ENCODE measurements at places on chromosomes 7 and 10.

GRCh38 chr10:43749145-43749576 is 100.5 kb upstream of the ZNF32 start:
- DNase-seq: no peak

DNA sequence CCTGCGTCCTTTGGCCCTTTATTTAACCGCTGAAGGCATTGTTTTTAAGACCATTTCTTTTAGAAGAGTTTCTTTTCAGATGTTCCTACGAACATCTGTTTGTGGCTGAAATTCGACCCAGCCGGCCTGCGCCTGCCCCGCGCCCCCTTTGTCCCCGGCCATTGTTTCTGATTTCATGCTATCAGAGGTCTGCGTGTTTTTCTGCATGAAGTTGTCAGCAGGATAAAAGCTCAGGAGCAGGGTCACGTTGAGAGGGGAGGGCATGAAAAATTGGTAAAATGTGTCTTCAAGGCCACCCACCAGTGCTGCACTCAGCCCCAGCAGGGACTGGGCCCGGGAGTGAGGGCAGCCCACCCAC is 43.1 kb downstream of the NKX6-2 start:
- DNase-seq: no peak

GRCh38 chr7:132072165-132072564 is 504.1 kb downstream of the PLXNA4 start:
- no peak for DNase-seq

- DNase-seq: no peak
Observed at GRCh38 chr10:37403776-37404175, 278.4 kb downstream of the ANKRD30A start.

- no peak for DNase-seq
Observed at GRCh38 chr7:105886776-105887175, 10.4 kb upstream of the ATXN7L1 start.

GRCh38 chr10:24215603-24216002 is 6.7 kb downstream of the KIAA1217 start:
- no peak for DNase-seq

DNA sequence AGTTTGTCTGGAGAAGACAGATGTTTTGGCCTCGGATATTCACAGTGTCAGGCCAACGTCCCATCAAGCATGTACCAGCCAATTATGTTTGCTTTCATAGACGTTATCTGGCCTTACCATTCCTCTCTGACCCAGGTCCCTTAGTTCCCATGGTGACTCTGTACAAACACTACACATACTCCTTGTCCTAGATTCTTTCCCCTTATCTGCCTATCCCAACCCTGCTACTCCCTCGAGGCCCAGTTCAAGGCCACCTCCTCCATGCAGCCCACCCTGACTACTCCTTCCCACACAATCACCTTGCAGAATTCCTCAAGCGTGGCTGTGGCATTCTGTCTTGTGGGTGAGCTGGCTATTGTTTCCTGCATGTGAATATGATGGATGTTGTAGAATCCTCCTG is 155.2 kb downstream of the PRKAG2 start:
- DNase-seq: no peak

DNA sequence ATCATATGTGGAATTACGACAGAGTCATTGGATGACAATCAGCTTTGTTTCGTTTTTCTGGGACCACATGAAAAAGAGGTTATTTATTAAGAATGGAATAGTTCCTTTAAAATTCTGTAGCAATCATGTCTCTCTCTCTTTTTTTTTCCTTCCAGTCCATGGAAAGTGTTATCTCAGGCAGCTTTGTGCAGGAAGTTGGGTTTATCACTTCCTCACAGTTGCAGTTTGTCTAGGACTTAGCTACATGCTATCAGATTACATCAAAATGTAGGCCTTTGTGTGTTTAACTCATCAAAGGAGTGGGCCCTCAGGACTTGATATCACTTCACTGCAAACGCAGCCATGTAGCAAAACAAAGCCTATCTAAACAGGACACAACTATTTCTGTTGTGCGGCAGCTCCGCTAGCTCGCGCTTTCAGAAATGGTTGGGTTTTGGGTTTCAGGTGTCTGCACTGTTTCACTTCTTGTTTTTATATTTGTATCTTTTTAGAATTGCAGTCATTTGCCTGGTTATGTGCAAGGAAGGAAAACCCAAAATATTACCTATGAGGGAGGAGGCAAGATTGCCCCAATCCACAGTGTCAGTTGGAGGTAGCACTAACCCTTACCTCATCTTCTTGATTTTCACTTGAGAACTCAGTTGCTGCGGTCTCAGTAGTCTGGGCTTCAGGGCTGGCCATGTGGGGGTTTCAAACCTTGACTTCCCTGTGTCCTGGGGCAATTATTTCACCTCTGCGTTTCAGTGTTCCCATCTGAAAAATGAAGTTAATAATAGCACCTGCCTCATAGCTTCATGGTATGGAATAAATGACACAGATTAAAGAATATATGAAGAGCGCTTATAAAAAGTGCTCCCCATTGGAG is 66.7 kb downstream of the HHEX start:
- DNase-seq: no peak

DNA sequence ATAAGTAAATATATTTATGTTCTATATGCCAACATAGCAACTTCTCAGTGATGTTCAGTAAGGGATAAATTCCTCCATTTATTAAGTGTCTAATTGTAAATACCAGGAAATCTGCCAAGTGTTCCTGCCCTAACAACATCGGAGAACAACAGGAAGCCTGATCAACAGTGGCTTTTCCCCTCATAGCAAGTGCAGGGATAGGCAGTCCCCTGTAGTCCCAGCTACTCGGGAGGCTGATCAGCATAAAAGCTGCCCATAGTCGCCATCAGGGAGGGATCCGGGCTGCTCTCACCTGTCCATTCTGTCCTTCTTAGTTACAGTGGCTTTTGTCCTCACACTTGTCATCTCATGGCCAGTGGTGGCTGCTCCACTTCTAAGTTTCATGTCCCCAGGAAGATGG is 141.3 kb downstream of the IDE start:
- DNase-seq: no peak

GRCh38 chr10:66259836-66260235 is 666.0 kb upstream of the LRRTM3 start:
- DNase-seq: no peak

DNA sequence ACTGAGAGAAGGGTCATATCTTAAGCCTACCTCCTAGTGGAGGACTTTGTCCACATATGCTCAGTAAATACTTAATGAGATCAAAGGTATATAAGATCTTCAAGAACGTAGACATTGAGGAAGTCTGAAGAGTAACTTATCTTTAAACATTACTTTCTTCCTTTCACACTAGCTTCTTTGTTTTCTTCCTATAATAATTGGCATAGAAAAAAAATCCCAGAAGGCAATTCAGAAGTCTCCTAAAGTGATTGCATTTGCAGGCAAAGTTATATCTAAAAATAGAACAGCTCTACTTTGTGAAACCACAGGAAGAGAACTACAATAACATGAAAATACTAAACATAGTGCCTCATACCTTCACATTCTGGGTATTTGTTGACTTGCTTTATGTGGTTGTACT is 150.4 kb downstream of the PPP1R3A start:
- no peak for DNase-seq

DNA sequence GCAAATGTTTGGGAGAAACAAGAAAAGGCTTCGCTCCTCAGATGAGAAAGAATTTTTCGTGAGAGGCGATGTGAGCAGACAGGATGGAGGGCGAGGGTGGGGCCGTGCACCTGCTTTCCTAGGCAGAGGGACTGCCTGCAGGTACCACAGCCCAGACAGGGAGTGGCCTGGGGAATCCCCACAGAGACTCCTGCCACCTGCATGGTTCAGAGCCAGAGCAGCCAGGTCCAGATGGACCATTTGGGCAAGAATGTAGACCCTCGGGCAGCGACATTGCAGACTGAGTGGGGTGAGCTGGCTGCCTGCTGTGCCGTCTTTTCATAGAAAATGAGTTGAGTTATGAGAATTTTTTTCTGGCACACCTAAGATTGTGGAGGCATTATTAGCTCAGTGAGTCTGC is 216.8 kb downstream of the SNX10 start:
- no peak for DNase-seq

- no peak for DNase-seq
Observed at GRCh38 chr10:10959666-10960065, 58.0 kb upstream of the CELF2 start.

DNA sequence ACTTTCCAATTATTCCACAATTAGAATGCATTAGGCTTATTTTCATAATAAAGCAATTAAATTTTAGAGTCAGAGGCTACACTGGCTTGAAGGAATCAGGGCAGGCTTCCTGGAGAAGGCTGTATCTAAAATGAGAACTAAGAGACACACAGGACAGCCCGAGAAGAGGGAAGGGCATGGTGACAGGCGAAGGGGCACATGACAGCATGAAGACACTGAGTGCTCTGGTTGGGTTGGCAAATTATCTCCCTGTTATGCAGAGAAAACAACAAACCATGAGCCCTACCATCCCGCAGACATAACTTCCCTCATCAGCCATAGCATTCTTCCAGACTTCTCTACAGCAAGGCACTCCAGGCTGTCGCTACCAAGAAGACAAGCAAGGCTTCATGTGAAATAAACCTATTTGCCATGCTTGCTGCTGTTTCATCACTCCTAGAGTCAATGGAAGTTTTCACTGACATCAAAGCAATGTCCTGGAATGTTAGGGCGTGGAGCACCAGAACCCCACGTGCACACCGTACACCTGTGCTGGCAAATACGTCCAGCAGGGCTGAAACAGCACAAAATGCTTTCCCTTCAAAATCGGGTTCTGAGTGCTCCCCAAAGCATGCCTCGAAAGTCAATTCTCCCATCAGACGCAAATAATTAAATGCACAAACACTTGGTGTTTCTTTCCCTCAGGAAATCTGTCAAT is 21.3 kb downstream of the VOPP1 start:
- DNase-seq: no peak

GRCh38 chr10:4440260-4440659 is 385.7 kb upstream of the AKR1E2 start:
- no peak for DNase-seq

GRCh38 chr10:34031400-34031799 is 696.9 kb upstream of the NRP1 start:
- DNase-seq: no peak

GRCh38 chr7:15288741-15289140 is 273.1 kb downstream of the AGMO start:
- no peak for DNase-seq

- no peak for DNase-seq
Observed at GRCh38 chr7:155791836-155792235, 20.4 kb downstream of the SHH start.

DNA sequence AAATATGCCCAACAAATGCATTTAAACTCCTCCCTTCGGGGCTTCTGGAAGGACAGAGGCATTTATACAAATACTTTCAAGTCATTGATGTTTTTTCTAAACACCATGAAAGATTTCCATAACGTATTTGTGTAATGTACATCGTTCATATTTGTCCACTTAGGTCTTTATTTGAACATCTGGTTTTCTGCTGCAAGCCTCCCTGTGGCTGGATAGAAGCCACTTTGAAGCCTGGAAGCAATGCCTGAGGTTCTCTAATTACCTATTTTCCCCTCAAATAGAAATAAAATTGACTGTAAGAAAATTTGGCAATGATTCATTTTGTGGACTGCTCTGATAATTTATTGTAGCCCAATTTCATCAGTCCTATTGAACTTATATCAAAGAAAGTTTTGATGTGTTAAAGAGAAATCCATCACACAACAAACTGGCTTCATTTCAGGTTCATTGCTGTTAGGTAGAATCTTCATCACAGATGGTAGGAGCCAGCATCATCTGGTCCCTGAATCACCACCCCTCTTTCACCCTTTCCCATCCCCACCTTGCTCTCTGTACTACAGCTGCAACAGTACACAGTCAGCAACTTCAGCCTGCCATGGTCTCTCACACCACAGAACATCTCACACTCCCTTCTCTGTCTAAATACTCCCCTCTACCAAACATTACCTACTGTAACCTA is 186.0 kb upstream of the MGMT start:
- no peak for DNase-seq

GRCh38 chr7:31373337-31374289 is 33.1 kb upstream of the NEUROD6 start:
- peak; percentile 62 for DNase-seq

- DNase-seq: no peak
Observed at GRCh38 chr7:49791088-49791741, 17.8 kb downstream of the VWC2 start.

GRCh38 chr7:94160719-94161435 is 156.7 kb upstream of the BET1 start:
- DNase-seq: no peak

- DNase-seq: no peak
Observed at GRCh38 chr7:55360486-55360885, 4.7 kb upstream of the LANCL2 start.

- no peak for DNase-seq
Observed at GRCh38 chr7:155883491-155884224, 71.4 kb upstream of the SHH start.

DNA sequence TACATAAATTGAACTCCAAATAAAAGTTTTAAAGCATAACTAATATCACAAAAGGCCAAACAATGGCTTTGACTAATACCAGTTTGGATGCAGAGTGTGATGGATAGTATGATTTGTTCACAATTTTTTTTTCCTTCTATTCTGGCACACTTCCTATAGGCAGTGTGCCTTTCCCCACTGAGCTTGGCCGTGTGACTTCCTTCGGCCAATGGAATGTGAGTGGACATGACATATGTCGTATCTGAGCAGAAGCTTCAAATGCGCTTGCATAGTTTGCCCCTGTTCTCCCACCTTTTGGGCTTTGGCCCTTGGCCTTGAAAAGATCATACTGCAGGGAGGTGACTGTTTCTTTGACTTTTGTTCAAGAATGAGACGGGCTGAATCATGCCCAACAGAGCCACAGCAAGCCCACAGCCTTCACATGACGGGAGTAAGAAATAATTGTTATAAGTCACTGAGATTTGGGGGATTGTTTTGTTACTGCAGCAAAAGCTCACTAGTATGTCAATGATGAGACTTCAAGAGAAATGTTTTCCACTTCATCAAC is 279.9 kb upstream of the NEBL start:
- no peak for DNase-seq

DNA sequence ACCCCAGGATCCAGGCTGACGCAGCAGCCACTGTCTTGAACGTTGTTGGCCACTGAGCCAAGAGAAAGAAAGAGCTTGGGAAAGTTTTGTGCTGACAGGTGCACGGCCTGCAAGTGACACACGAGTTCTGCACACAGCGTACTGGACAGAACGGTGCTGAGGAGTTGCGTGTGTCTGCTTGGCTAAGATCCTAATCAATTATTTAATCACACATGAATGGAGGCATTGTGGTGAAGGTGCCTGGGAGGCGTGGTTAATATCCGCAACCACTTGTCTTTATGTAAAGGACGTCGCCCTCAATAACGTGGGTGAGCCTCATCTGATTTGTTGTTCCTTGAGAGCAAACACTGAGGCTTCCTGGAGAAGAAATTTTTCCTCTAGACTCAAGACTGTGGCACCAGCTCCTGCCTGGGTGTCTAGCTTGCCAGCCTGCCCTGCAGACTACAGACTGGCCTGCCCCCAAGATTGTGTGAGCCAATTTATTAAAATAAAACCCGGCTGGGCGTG is 16.6 kb upstream of the GNA12 start:
- no peak for DNase-seq
